RCC 7860 (cell line): ENCODE measurements at places on chromosomes 6 and 20.

- no peak for DNase-seq
Observed at GRCh38 chr20:34546751-34547181, 11.8 kb upstream of the MAP1LC3A start.

- DNase-seq = no peak
Observed at GRCh38 chr6:98831057-98831958, 3.1 kb upstream of the POU3F2 start.

GRCh38 chr6:169806701-169807100 lies 55.3 kb downstream of the ERMARD start:
- no peak for DNase-seq

GRCh38 chr6:422433-423054 lies 31.0 kb downstream of the IRF4 start:
- peak; percentile 90 for DNase-seq

DNA sequence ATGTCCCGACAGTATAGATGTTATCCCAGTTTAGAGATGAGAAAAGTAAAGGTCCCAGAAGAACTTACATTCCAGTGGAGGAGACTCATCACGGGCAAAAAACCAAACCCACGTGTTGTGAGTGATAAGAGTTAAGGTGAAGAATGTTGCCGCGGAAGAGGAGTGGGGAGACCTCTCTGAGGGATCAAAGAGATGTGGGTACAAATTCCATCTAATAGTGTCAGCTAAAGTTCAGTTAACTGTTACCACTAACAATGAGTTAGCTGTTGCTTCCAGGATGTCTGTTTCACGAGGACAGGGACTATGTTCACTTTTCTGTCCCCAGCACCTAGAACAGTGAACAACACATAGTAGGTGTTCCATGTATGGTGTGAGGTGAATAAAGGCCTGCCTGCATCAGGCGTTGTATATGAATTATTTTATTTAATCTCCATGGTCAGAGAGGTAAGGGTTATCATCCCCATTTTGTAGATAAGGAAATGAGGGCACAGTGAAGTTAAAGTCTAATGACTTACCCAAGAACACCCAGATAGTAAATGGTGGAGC lies 39.8 kb upstream of the RSPO4 start:
- no peak for DNase-seq

DNA sequence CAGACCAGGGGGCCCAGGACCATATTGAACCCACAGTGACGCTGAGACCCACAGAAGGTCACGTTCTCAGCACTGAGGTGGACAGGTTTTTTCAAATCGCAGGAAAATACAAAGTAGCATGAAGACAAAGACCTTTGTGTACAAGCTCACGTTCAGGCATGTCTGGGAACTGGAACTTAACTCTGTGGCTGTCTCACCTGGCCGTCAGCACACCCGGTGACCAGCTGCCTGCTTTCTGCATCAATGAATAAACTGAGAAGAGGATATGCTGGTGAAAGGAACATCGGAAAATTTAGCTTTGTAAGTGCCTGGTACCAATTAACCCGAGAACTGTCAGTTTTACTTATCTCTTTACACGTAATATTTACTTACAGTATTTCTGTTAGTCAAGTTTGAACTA lies 36.5 kb downstream of the WDR27 start:
- no peak for DNase-seq

- DNase-seq = no peak
Observed at GRCh38 chr6:98020222-98020621, 737.2 kb upstream of the MMS22L start.

DNA sequence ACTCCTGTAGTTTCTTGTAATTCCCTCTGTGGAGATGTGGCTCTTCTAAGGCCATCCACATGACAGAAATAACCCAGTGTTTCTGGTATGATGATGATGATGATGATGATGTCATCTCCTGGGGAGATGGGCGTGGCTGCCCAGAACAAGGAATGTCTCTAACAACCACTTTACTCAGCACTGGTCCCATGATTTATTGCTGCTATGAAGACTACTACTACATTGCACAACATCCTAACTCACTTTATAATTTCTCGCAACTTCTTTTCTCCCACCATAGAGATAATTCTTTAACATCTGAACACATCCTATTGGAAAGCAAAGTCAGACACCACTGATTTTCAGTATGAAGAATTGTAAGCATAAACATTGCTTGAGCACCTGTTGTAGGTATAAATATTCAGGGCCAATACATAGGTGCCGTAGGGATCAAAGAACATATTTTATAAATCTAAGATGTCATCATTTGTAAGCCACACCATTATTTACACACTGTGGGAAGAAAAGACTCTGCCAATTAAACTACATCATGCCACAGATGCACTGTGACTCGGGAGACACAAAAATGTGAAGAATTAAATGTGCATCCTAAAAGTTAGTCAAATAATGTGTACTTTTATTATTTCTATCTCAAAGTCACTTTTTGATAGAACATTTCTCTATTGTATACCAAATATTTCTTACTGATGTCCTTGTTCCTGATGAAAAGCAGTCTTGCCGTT lies 6.4 kb downstream of the TPMT start:
- DNase-seq = peak; percentile 94

GRCh38 chr20:7806831-7807230 lies 133.4 kb downstream of the HAO1 start:
- peak; percentile 14 for DNase-seq

DNA sequence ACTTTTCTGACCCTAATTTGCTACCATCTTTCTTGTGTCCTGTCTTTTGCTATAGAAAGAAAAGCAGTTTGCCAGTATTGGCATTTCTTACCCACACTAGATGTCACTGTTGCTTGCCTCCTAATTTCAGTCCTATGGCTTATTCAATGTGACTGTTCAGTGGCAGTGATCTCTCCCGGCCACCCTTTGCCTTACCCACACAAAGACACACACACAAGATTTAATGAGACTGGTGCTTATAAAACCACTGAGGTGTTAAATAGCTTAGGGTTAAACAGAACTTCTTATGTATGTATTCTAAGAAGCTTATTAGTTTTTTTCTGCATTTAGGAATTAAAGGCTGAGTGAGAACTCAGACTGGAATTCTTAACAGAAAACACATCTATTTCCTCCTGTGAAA lies 233.6 kb upstream of the ASCC3 start:
- peak; percentile 21 for DNase-seq

DNA sequence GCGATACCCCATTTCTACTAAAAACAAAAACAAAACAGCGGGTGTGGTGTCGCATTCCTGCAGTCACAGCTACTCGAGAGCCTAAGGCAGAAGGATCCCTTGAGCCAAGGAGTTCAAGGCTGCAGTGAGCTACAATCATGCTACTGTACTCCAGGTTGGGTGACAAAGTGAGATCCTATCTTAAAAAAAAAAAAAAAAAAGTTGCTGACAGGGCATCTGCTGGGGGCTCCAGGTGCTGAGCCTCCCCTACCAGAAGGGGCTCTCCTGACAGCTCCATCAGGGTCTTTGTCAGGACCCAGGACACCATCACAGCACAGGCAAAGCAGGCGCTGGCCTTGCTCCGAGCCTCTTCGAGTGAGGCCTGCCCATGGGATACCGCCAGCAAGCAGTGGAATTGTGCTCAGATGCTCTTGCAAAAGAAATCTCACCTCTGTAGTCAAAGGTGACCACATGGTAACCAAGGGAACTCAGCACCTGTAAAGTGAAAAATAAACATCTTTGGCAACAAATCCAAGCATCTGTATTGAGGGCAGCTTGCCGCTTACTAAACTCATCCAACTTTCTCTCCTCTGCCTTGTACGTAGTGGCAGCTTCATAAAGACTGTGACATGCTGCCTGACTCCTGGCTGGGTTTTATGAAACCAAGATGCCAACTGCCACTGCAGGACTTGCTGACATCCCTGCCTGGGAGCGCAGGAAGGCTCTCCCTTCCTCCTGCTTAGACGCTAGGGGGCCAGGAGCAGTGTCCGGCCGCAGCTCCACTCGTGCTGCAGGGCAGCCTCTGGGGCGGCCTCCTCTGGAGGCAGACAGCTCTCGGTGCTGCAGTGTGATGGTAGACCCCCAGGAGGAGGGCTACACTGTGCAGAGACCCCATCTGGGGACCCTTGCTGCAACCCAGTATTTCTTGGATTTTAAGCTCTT lies 66.9 kb downstream of the PYGB start:
- no peak for DNase-seq

- no peak for DNase-seq
Observed at GRCh38 chr6:159639721-159640120, 53.3 kb downstream of the SOD2 start.

DNA sequence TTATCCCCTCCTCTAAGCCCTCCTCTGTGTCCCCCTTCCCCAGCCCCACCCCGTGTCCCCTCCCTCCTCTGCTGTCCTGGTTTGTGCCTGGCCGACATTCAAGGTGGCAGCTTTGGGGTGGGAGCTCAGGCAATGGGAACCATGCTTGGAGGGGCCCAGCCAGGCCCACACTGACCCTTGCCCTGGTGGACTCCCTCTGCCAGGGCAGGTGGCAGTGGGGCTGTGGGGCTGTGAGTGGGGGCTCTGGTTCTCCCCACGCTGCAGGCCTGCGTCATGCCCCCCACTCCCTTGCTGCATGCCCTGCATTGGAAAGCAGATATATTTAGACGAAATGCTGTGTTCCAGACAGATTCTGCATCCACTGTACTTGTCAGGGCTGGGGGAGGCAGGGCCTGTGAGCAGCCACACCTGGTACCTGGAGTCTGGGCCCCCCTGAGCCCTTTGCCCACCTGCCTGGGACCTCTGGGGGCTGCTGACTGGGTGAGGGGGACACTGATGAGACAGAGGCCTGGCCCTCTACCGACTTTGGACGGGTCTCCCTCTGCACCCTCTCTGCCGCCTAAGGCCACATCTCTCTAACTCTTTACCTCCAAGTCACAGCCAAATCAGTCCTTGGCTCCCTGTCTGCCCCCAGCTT lies 14.2 kb downstream of the DLGAP4 start:
- DNase-seq = no peak

DNA sequence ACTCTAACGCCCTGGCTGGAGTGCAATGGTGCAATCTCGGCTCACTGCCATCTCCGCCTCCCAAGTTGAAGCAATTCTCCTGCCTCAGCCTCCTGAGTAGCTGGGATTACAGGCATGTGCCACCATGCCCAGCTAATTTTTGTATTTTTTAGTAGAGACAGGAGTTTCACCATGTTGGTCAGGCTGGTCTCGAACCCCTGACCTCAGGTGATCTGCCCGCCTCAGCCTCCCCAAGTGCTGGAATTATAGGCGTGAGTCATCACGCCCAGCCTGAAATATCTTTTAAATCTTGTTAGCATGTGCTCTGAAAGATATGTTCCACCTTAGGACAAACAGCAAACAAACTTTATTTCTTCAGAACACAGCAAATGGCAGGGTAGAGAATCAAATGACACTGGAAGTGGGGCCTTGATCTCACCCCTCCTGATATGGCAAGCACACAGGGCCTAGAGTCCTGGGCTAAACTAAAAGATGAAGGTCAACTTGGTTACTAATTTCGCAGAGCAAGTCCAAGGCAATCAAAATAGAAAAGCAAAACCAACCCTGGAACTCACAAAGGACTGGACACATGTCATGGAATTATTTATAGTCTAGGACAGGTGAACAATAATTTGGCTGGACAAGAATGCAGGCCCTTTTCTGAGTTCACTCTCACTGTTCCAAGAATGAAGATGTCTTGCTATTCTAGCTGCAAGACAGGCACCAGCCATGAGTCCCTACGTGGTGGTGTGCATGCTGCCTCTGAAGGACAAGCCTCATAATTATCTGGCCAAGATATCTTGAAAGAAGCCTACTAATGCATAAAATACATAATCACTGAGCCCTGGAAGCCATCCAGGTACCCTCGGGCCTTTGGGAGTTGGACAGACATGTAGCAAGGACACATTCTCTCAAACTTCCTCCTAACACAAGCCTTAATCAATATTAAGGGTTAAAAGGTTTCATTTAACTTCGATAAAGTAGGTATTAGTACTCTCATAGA lies 35.6 kb downstream of the B4GALT5 start:
- DNase-seq = no peak

DNA sequence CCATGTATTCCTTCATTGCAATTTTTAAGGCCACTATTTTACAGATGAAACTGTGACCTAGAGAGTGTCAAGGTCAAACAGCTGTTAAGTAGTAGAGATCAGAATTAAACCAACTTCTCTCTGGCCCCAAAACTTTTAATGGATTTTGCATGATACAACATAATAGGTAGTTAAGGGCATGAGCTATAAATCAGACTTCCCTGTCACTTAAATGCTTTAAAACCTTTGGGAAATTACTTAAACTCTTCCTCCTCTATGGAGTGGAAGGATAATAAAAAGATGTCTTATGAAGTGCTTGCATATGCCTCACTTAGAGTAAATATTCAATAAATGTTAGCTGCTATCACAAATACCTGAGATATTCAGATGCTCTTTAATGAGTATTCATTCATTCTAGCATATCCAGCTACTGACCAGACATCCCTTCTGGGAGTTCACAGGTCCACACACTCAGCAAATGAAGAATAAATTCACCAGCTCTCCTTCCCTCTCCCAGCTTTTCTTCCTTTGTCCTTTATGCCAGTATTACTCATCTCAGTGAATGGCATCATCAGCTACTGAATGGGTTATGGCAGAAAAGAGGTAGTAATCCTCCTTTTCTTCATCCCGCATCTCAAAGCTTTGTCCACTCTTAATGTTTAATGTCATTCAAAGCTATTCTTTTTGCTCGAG lies 36.2 kb downstream of the EYA4 start:
- DNase-seq = no peak

DNA sequence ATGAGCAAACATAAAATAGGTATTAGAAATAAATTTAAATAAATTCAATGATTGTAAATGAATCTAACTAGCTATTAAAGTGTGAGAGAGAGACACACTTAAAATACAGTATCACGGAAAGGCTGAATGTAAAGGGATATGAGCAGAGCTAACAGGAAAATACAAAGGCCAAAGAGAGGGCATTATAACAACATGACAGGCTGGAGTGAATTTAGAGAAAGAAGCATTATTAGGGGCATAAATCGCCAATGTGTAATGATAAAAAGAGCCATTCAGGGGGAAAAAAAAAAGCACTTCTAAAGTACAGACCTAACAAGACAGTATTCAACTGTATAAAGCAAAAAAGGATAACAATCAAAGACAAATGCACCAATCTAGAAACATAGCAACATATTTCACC lies 28.1 kb downstream of the DACT2 start:
- no peak for DNase-seq

DNA sequence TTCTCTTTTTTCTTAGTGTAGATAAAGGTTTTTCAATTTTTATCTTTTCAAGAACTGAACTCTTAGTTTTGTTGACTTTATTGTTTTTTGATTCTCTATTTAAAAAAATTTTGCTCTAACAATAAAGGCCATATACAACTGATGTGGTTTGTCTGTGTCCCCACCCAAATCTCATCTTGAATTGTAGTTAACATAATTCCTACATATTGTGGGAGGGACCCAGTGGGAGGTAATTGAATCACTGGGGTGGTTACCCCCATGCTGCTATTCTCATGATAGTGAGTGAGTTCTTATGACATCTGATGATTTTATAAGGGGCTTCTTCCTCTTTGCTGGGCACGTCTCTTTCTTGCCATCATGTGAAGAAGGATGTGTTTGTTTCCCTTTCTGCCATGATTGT lies 199.8 kb downstream of the DHX35 start:
- no peak for DNase-seq
